Activated T-helper 2 cell treated with anti-CD3 and anti-CD28 coated beads, Interferon-gamma antibody, Interleukin-2, Interleukin-4, amounts not matched to agents 10 μg/mL and 5 μg/mL and 100 μg/mL, durations not matched to agents 14 hours and 24 hours and 36 hours (primary cell): ENCODE measurements at places on chromosomes 16 and 17. TPM values are rescaled to one million over a fixed set of nuclear protein-coding genes. Genes with fewer than 3 reads are reported as not detected.

CBFA2T3 gene
- total RNA-seq = 0.23 and 0.30 TPM in 2 replicates

DNA sequence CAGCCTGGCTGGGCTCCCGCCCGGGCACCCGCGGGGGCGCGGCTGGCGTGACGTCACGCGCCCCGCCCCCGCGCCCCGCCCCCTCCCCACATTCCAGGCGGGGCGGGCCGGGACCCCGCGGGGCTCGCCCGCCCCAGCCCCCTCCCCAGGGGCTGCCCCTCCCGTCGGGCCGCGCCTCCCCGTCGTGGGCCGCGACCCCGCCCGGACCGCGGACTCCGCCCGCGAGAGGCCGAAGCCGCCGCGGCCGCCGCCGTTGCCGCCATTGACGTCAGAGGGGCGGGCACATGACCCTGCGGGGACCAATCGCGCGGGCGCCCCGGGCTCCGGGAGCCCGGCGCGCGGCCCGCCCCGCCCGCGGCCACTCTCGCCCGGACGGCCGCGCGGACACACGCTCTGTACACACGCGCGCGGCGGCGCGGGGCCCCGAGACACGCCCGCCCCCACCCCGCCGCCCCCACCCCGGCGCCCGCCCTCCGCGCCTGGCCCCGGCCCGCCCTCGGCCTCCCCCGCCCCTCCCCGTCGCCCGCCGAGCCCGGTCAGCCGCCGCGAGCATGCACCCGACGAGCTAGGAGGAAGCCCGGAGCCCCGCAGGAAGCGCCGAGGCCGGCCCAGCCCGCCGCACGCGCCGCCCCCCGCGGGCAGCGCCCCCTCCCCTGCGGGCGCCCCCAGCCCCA is at the start of gene CMIP:
Gene CMIP, plus strand, starts transcription at position 361 of the 674 bp plus-strand sequence.
- peak; percentile 77 for DNase-seq

- no peak for DNase-seq
These were observed 32.2 kb downstream of the SRL start for GRCh38 chr16:4209666-4210065.

- DNase-seq = no peak
These were observed 409.5 kb downstream of the CA10 start for GRCh38 chr17:51748749-51749604.
